ENCODE measurements at places on chromosomes 6 and 20. TPM values are rescaled to one million over a fixed set of nuclear protein-coding genes. Genes with fewer than 3 reads are reported as not detected.

DNA sequence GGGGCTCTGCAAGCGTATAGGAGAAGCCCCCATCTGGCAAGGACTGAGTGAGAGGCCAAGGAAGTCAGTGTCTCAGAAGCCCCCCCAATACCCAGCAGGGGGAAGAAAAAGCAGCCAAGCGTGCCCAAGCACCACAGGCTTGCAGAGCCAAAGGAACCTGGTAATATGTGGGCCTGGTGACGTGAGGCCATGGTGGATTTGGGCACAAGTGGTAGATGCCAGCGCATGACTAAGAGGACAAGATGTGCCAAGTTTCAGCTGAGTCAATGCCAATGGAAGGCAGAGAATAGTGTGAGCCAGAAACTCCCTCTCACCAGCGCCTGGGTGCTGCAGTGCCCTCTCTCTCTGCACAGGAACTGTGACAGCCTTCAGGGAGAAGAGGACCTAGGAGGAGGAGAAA is 110.0 kb downstream of the QRSL1 start:
- peak; percentile 94 for ATAC-seq

TPX2 gene
- total RNA-seq, result 32.6 TPM

GABBR1 gene
- total RNA-seq, result 7.7 TPM

DNA sequence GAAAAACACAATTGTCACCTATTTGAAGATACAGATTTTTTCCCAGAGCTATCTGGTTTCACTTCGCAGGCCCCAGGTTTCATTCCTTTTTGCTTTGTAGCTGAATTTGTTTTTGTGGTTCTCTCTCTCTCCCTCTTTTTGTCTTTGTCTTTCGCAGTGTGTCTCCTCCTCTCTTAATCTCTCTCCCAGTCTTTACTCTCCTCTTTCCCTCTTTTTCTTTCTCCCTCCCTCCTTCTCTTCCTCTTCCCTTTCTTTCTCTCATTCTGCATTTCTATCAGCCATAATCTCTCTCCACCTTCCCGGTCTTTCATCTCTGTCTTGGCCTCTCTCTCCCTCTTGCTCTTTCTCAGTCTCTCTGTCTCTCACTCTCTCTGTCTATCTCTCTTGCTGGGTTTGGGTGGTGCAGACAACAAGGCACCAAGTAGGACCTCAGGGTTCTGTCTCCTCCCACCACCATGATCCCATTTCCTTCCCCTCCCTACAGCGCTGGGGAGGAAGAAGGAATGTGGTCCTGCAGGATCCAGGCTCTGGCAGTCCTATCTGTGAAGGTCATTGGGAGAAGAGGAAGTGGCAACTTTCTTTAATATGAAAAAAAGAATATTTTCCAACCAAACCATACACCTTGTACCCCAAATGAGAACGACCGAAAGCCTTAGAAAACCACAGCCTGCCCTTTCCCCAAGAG is 63.2 kb downstream of the BANF2 start:
- no peak for ATAC-seq

- peak; percentile 90 for ATAC-seq
These were observed 154.8 kb downstream of the BCAS1 start for GRCh38 chr20:53915446-53916172.

GRCh38 chr6:148416330-148416965 is 73.8 kb downstream of the SASH1 start:
- ATAC-seq, result no peak

DNA sequence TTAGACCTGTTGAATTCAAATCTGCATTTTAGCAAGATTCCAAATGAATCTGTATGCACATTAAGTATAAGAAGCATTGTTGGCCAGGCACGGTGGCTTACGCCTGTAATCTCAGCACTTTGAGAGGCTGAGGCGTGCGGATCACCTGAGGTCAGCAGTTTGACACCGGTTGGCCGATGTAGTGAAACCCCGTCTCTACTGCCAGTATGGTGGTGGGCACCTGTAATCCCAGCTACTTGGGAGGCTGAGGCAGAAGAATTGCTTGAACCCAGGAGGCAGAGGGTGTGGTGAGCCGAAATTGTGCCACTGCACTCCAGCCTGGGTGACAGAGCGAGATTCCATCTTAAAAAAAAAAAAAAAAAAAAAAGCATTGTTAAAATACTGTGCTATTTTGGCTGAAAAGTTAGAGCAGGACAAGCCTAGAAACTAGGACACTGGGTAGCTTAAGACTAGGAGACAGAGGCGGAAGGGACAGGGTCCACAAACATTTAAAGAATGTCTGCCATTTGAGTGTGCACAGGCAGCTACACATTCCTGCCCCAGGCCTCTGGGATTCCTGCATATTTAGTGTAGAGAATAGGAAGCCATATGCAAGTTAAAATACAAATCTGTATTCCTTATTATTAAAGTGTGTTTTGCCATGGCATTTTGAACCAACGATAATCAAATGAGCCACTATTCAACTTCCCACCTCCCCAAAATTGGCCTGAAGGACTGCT is 45.1 kb upstream of the EEF1A1 start:
- ATAC-seq, result no peak

HNF4A gene
- total RNA-seq, result not detected

GRCh38 chr6:51513891-51514747 is 573.3 kb downstream of the PKHD1 start:
- ATAC-seq, result peak; percentile 97

DNA sequence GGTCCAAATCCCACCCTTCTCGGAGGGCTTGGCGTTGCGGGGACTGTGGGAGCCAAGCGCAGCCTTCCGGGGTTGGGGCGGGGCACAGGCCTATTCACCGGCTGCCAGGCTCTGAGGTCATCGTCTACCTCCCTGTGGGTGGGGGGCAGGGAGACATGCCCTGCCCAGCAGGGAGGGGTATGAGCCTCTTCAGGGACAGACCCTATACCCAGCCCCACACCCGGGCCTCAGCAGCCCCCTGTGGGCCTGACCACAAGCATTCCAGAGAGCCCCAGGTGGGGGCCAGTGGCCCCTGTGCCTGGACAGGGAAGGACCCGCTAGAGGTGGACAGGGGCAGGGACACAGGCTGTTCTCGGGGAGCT is 11.6 kb downstream of the LAMA5 start:
- peak; percentile 17 for ATAC-seq

DNA sequence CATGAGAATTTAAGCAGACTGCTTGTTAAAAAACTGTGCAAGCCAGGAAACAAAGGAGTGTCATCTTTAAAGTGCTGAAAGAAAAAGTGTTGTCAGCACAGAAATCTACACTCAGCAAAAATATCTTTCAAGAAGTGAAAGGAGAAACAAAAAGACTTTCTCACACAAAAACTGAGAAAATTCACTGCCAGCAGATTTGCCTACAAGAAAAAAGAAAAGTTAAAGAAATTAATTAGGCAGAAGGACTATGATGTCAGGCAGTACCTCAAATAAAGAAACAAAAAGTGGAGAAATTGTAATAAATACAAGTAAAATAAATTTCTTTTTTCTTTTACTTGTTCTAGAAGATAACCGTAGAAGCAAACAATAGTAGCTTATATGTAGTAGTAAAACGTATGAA is 171.6 kb upstream of the CEP162 start:
- ATAC-seq, result no peak

GRCh38 chr20:32775336-32775991 is 13.3 kb downstream of the DNMT3B start:
- peak; percentile 67 for ATAC-seq

- no peak for ATAC-seq
These were observed 430.5 kb upstream of the EPHA7 start for GRCh38 chr6:93849857-93850256.

GRCh38 chr6:131065112-131065823 is 2.2 kb upstream of the EPB41L2 start:
- ATAC-seq, result no peak

- no peak for ATAC-seq
These were observed 24.7 kb downstream of the TBC1D7 start for GRCh38 chr6:13303668-13304017.

DNA sequence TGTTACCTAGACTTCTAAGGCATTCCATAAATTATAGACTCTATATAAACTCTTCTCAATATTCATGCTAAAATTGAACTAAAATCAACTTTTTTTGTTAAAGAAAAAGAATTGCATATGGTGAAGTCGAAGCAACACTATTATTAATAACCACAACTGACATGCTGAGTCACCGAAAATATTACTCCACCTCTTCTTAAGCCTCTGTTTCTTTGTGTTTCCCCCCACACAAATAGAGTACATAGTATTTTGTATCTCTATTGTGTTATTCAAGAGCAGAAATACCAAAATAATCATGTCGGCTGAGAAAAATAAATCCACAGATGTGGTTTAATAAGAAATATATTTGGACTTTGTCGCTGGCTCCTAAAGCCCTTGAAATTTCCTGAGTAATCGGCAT is 23.8 kb downstream of the TFB1M start:
- ATAC-seq, result no peak

- ATAC-seq, result no peak
These were observed 275.4 kb downstream of the TSHZ2 start for GRCh38 chr20:53247468-53248103.

Measured in esophagus mucosa (tissue), 1 donor.